Osteocyte (in vitro differentiated cells): ENCODE measurements at places on chromosomes 4 and X. TPM values are rescaled to one million over a fixed set of nuclear protein-coding genes. Genes with fewer than 3 reads are reported as not detected.

KLF8 gene
- total RNA-seq = 0.18 and 0.78 TPM in 2 replicates

C4orf50 gene
- total RNA-seq = not detected in 2 replicates

TSPAN6 gene
- 49.3 and 50.8 TPM in 2 replicates for total RNA-seq

- no peak for DNase-seq
- H3K36me3 ChIP-seq = no peaks in the 10 kb centered on the region
- peaks cover 52% of the 10 kb centered on the region for H3K27me3 ChIP-seq
- no peaks in the 10 kb centered on the region for H3K4me1 ChIP-seq
Measured at GRCh38 chr4:77123411-77123810, 33.6 kb upstream of the CCNG2 start.
